ENCODE measurements at places on chromosomes 4 and X. TPM values are rescaled to one million over a fixed set of nuclear protein-coding genes. Genes with fewer than 3 reads are reported as not detected.

DEFB131A gene
- polyA plus RNA-seq: not detected

DNA sequence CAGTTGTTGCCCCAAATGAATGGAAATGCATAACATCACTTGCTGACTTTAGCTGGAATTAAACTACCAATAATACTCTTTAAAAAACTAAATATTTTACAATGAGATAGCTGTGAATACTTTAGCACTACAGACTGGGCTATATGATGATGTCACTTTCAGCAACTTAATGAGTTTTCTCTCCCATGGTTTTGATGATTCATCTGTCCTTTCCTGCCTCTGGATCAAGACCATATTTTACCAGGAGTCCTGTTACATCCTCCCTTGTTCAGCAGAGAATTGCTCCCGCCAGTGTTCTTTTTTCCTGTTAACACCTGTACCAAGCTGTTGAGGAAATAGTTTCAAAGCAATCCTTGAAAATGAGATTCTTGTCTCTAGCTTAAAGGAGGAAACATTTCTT, 543.0 kb downstream of the SPRY1 start:
- no peak for DNase-seq

- no peak for DNase-seq
Measured at GRCh38 chr4:4720646-4721045, 138.8 kb upstream of the MSX1 start.

PRR32 gene
- polyA plus RNA-seq: 0.18 TPM

MFAP3L gene
- 8.3 TPM for polyA plus RNA-seq

GRCh38 chr4:176358083-176358469, 38.3 kb downstream of the SPCS3 start:
- no peak for DNase-seq

GRCh38 chrX:72715546-72715945, 1.4 kb upstream of the PHKA1 start:
- DNase-seq: no peak

- DNase-seq: no peak
Measured at GRCh38 chrX:132257116-132257515, 37.9 kb upstream of the RAP2C start.

GRCh38 chr4:84977396-84977795, 10.9 kb upstream of the WDFY3 start:
- no peak for DNase-seq

Data from large intestine (tissue), 12 donors.